ENCODE measurements at places on chromosomes 16 and 17. TPM values are rescaled to one million over a fixed set of nuclear protein-coding genes. Genes with fewer than 3 reads are reported as not detected.

Gene TP53TG3
- total RNA-seq = 0.67 TPM

Gene SULT1A1
- total RNA-seq = 13.1 TPM

DNA sequence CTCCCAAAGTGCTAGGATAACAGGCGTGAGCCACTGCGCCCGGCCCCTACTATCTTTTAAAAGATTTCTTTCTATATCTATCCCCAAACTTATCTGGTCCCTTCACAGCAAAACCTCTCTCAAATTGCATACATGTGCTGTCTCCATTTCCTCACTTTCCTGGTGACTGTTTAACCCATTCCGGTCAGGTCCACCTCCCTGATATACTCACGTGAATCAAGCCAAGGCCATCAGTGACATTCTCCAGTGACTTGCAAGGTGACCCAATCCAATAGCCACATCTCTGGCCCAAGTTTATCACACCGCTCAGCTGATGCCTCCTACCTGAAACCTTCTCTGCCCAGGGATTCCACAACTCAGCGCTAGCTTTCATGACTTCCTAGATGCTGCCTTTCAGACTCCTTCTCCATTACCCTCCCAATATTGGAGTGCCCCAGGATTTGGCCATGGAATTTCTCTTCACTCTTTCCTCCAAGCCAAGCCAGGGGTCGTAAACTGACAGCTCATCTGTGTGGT, 1.4 kb upstream of the CTCF start:
- DNase-seq = no peak

GRCh38 chr17:1260086-1260769, 10.0 kb upstream of the BHLHA9 start:
- no peak for DNase-seq

DNA sequence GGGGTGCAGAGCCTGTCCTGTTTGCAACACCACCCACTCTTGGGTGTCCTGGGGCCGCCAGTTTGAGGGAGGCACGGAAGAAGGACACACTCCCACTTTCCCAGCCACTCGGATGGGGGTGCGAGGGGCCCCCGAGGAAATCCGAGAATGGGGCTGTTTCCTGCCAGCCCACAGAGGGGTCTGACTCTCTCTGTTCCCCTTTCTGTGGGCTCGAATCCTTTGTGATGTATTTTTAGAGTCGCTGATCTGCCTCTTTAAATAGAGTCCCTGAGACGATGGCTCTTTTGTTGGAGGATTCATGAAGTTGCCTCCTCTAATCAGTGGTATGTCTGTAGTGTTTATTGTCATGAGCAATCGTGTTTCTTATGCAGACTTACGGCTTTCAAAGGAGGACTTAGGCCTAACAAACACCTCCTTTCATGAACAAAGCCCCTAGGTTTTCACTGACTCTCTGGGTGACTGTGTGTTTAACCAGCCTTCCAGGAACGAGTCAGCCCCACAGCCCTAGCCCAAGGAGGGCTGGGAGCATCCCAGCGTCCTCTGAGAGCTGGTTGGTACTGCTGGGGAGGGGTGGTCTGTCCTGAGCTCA, 29.1 kb downstream of the CIBAR2 start:
- DNase-seq = no peak

Gene PLK1
- 1.2 TPM for total RNA-seq

Gene QRICH2
- total RNA-seq = 2.6 TPM

Gene CMTM2
- 0.46 TPM for total RNA-seq

Gene HEXD
- total RNA-seq = 14.8 TPM

DNA sequence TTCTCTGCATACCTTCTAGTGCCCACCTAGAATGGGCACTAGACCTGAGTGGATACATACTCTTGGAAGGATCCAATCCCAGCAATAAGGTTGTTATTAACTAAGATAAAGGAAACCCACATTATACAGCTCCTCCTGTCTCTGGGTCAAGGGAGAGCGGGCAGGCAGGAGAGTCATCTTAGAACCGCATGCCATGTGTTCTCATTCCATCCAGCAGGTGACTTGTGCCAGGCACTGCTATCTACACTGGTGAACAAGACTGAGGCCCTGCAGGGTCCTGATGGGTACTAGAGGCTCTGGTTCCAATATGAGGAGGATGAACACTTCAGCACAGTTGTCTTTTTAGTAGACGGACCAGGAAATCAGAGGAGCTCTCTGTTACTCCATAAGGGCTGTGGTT, 5.9 kb upstream of the CD300H start:
- DNase-seq = no peak

Gene CNTNAP1
- total RNA-seq = 4.2 TPM

DNA sequence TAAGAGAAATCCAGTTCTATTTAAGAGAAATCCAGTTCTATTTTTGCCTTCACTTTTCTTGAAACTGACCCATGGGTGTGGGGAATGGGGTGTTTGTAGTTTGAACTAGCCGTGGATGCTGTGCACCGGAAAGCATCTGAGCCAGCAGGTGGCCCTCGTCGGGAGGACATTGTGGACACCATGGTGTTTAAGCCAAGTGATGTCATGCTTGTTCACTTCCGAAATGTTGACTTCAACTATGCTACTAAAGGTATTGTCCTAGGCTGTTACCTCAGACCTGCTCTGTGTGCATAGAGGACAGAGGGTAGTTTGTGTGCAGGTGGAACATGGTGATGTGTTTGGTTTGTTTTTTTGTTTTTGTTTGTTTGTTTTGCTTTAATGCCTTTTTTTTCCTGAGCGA, 3.3 kb downstream of the ATXN2L start:
- DNase-seq = no peak

- DNase-seq = no peak
These were observed 254.6 kb downstream of the MRTFB start for GRCh38 chr16:14325502-14326401.

Gene UMOD
- not detected for total RNA-seq

- peak; percentile 79 for DNase-seq
These were observed at the start of gene SCARF1 for GRCh38 chr17:1645207-1646171. Gene SCARF1 (minus strand): TSS chr17:1645732. CDS start chr17:1645697, 35 bp downstream.

DNA sequence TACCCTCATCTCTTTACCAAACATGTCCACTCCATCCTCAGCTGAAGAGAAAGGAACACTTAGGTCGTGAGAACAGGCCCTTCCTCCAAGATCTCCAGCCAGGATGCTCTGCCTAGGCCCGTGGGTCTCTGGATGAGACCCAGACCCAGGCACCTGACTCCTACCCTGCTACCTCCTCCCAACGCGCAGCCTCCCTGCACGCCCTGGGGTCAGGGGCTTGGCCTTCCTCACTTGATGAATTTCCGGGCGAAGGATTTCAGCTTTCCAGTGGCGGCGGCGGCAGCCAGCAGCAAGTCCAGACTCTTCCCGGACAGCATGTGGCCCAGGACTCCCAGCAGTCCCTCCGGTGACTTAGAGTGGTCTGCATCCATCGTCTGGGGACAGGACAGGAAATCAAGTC, 13.4 kb downstream of the CSF3 start:
- DNase-seq = no peak

GRCh38 chr17:27559506-27560481, 71.2 kb upstream of the LGALS9 start:
- peak; percentile 84 for DNase-seq

DNA sequence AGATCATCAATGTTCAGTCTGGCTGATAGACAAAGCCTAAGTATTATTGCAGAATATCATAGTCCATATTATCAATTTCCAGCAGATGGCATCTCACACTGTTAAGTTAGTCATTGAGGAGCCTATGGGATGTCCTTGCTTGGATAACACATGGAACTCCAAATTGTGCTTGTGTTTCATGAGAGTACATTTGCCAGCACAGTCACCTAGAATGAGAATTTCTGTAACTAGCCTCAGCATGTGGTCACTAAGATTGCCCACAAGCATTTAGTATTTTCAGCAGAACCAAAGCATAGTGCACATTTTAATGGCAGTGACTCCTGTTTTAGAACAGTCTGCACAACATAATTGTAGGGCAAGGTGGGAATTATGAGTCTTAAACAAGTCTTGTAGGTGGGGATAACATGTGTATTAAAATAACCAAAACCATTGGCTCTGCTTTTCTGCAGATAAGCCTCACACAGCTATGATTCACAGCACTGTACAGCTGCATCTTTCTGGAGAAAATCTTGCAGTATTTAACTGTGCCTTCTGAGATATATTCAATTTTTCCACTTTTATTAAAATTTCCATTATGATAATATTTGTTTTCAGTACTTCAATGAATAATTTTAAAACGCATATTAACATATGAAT, 882.8 kb upstream of the SOX9 start:
- no peak for DNase-seq

DNA sequence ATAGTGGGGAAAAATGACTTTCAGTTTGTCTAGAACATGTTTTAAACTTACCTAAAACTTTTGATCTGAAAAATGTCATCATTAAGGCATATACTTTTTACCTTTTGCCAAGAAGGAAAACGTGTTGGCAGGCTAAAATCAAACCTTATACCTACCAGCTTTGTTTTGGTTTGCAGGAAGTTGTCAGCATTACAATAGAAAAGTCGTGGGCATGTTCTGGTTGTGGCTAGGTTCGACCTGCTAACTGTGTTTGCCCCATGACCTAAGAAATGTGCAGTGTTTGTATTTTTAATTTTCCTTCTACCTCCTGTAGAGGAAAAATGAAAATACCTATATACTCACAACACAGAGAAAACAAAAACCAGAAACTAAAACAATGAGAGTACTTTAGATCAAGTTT, 13.0 kb downstream of the SKAP1 start:
- no peak for DNase-seq

DNA sequence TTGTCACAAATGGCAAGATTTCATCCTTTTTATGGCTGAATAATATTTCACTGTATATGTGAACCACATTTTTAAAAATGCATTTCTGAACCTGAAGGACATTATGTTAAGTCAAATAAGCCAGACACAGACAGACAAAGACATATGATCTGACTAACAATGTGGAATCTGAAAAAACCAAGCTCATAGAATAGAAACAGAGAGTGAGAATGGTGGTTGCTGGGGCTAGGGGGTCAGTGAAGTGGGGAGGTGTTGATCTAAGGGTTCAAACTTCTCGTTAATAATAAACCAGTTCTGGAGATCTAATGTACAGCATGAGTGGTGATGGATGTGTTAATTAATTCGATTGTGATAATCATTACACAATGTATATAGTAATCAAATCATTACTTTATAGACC, 475.1 kb downstream of the WWOX start:
- DNase-seq = no peak

- no peak for DNase-seq
These were observed 181.9 kb upstream of the CACNG5 start for GRCh38 chr17:66652840-66653507.

DNA sequence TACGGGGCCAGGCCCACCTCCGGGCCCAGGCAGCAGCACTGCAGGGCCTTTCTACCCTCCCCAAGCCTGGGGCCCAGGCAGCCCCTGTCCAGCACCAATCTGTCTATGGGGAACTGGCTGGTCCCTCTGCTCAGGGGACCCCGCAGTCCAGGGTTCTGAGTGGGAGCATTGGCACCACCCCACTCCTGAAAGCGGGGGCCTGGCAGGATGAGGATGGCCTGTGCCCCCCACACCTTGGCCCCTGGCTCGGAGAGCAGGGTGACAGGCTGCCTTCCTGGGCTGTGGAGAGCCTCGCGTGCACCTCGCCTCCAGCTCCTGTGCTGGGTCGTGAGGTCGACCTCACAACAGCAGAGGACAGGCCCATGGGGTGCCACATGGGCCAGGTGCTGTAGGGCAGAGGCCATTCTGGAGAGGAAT, 1.4 kb downstream of the NPB start:
- DNase-seq = no peak

DNA sequence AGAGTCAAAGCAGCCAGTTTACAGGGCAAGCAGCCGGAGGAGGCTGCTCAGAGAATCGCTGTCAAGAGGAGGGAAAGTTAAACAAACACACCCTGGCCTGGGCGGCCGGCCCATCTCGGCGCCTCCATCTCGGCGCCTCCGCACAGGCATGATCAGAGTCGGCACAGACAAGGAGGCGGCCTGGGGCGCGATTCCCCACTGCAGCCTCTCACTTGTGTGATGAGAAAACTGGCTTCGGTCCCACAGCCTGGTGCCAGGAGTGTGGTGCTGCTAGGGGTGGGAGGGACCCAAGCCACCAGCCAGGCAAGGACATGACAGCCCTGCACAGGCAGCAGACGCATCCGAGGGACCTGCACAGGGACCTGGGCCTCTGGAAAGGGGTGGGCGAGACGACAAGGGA, 17.7 kb downstream of the SLC38A10 start:
- DNase-seq = peak; percentile 75

- no peak for DNase-seq
These were observed 201.5 kb upstream of the CACNG5 start for GRCh38 chr17:66633317-66633965.

Gene BTBD17
- not detected for total RNA-seq

GRCh38 chr16:27634779-27635178, 84.8 kb downstream of the KATNIP start:
- no peak for DNase-seq

Gene CCL5
- total RNA-seq = 1.6 TPM

Gene PRRT2
- 3.3 TPM for total RNA-seq

DNA sequence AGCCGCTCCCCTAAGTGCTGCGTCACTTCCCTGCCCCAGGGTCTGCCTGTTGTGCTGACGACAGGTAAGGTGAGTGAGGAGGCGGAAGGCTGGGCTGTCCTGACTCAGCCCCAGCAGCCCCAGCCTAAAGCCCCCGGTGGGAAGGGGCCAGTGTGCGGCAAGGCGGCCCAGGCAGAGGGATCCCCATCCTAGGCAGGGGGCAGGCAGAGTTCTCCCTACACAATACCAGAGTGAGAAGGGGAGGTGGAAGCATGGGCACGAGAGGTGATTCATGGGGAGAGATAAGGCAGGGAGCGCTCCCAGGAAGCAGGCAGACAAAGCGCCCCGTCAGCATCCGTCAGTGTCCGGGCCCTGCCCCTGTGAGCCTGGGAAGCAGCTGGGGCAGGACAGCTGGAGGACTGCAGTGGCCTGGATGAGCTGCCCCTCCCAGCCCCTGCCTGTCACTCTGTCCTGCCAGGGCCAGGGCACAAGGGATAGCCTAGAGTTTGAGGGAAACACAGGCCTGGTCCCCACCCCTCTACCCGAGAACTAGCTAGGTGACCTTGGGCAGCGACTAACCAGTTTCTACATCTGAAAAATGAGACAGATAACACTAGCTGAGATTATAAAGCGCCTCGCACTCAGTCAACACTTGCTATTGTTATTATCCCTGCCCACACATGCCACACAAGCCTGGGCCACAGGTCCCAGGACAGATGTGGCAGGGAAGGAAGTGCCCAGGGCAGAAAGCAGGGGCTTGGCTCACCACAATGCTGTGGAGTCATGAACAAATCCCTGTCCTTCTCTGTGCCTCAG, 3.8 kb downstream of the FAM83G start:
- DNase-seq = no peak

Data from Right ventricle myocardium superior (tissue), 1 donor.